ENCODE measurements at places on chromosomes 6 and 20.
A peak's percentile ranks its signal among the peaks of the same experiment; 100 is the strongest.

DNA sequence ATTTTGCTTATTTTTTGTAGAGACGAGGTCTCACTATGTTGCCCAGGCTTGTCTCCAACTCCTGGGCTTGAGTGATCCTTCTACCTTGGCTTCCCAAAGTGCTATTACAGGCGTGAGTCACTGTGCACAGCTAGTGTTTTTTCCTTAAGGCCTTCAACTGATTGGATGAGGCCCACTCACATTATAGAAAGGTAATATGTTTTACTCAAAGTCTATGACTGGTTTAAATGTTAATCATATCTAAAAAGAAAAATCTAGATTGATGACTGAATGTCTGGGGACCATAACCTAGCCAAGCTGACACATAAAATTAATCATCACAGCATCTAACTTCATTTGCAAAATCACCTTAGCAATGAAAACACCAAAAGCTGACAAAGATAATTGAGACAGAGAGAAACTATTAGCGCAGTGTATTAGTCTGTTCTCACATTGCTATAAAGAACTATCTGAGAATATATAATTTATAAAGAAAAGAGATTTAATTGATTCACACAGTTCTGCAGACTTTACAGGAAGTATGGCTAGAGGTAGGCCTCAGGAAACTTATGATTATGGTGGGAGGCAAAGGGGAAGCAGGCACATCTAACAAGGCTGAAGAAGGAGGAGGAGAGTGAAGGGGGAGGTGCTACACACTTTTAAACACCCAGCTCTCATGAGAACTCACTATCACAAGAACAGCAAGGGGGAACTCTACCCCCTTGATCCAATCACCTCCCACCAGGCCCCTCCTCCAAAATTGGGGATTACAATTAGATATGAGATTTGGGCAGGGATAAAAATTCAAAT, 66.8 kb upstream of the ARHGAP18 start:
- no peak for DNase-seq

GRCh38 chr6:146481527-146481926, 62.1 kb upstream of the RAB32 start:
- DNase-seq: no peak

DNA sequence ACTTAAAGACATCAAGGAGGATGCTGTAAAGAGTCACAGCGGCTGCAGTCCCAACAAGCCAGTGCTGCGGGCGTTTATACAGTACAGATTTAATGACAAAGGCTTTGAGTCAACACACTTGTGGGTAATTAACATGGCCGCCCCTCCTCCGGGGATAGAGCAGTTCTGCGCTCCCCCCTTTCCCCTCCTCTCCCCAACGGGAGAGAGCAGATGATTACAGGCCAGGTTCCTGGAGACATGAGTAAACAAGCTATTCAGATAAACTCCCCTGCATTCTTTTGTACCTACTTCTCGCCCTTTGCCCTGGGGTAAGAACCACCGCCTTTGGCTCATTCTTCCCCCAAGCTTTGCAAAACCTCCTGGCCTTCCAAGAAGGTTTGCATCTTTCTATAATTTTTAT, 23.6 kb upstream of the FABP7 start:
- DNase-seq: no peak

DNA sequence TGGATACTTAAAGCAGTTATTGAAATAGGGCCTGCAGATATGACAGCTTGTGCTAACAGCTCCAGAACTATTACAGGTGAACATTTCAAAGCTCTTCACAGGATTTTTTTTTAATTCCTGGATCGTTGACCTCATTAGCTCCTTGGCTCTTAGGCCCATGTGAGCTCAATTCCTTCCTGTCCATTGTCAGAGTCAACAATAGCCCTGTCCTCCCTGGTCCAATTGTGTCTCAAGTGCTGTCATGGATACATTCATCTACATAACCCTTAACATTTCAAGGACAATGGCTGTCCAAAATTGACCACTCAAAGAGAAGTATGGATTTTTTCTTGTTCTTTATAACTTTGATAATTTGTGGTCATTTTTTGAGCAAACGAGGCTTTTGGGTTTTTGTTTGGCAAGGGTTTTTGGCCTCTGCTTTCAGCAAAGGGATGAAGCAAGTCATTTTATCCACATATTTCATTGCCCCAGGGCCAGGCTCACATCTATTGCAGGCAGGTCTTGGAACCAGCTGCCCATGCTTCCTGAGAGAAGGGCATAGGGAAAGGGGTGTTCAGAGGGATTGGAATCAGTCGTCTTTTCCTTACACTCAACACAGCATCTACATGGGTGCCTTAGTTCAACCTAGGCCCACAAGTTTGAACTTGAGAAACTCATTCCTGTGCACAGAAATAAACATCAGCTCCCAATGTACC, 282.1 kb downstream of the TPBG start:
- DNase-seq: no peak

- no peak for DNase-seq
Observed at GRCh38 chr20:63826753-63827152, 4.3 kb downstream of the ZBTB46 start.

DNA sequence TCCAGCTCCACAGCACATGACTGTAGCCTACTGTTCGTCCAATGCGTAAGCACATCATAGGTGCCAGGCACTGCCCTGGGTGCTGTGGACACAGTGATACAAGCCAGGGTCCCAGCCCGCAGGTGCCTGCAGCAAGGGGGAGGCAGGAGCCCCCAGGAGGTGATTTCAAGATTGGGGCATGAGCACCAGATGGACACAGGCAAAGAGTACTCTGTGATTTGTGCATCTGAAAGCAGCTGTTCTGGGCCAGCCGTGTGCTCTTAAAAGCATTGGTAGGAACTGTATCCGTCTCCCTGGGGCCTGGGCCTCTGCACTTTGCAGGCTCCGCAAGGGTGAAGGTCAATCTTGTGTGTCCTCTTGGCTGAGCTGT, 149.8 kb downstream of the SYCP2 start:
- DNase-seq: peak; percentile 25

GRCh38 chr6:69816026-69816425, 19.2 kb upstream of the LMBRD1 start:
- no peak for DNase-seq

GRCh38 chr6:27358786-27359185, 29.8 kb upstream of the ZNF391 start:
- no peak for DNase-seq

- DNase-seq: no peak
Observed at GRCh38 chr6:155418017-155418761, 37.5 kb downstream of the NOX3 start.

GRCh38 chr20:48153523-48153922, 368.2 kb upstream of the SULF2 start:
- peak; percentile 80 for DNase-seq

GRCh38 chr6:138518054-138518453, 18.8 kb upstream of the NHSL1 start:
- DNase-seq: no peak

DNA sequence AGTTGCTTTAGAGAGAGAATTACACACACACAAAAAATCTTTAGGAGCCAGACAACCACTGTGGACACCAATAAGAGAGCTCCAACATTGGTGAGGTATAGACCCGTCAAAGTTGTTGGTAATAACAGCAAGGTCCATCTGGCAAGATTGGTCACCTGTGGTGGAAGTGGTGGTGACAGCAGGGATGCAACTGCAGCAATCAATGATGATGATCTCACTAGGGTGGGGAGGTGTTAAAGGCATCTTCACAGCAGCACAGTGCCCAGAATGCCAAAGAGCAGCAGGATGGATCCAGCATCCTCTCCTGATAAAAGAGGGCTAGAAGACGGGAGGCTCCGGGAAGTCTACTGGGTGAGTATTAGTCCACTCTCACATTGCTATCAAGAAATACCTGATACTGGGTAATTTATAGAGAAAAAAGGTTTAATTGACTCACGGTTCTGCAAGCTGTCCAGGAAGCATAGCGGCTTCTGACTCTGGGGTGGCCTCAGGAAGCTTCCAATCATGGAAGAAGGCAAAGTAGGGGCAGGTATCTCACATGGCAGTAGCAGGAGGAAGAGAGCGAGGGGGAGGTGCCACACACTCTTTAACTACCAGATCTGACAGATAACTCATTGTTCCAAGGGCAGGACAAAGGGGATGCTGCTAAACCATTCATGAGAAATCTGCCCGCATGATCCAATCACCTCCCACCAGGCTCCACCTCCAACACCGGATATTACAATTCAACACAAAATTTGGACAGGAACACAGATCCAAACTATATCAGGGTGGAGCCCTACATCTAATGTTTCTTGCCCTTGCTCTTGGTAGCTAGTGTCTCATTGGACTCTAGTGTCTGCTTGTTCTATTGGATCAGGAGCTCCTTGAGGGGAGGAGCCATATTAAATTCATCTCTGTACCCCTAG, 48.9 kb downstream of the KLHL31 start:
- no peak for DNase-seq

DNA sequence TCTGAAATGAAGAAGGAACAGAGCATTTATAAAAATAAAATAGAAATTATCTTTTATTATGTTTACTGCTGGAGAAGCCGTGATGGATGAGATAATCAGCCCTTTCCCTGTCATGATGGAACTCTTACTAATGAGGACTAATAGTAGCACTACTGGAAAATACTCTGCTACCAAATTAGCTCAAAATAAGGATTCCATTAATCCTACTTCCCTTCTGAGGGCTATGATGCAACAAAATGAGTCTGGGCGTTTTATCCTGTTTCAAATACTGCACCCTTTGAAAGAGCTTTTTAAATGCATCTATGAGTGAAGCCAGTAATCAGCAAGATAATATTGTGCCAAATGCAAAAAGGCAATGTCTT, 59.3 kb upstream of the CARMIL1 start:
- no peak for DNase-seq

- DNase-seq: no peak
Observed at GRCh38 chr6:18400831-18401446, 13.8 kb downstream of the RNF144B start.

DNA sequence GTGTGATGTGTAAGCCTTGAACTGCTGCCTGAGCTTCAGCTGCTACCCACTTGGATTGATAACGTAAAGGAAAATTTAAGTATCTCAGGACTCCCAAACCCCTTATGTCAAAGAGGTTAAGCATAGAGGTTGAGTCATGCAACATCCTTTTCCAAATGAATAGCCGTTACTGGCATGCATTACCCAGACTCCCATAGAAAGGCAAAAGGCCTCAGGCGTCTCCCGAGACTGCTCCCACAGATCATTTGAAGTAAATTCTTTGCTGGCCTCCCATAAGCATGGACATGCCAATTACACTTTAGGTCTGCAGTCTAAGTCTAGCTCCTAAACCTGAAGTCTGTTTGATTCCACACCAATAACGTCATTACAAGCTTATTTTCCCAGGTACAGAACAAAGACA, 14.7 kb downstream of the IPCEF1 start:
- no peak for DNase-seq

- no peak for DNase-seq
Observed at GRCh38 chr6:110687326-110687725, 127.9 kb downstream of the CDK19 start.

DNA sequence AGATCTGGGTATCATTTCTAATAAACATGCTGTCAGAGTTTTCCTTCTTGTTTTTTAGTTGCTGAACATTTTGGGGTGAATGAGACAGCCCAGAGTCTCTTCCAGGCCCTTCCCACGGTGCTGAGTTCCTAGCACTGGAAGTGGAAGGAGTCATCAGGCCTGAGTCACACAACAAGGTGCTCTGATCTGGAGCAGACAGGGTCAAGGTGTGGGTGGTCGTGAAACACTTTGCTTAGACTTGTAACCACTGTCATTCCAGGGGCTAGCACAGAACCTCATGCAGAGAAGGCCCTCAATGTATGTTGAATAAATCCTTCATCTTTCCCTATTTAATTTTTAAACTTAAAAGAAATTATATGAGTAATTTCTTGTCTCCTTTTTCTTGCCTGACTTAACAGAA, 60.6 kb downstream of the TXLNB start:
- no peak for DNase-seq

GRCh38 chr6:149723771-149724417, 6.0 kb upstream of the LATS1 start:
- peak; percentile 69 for DNase-seq

DNA sequence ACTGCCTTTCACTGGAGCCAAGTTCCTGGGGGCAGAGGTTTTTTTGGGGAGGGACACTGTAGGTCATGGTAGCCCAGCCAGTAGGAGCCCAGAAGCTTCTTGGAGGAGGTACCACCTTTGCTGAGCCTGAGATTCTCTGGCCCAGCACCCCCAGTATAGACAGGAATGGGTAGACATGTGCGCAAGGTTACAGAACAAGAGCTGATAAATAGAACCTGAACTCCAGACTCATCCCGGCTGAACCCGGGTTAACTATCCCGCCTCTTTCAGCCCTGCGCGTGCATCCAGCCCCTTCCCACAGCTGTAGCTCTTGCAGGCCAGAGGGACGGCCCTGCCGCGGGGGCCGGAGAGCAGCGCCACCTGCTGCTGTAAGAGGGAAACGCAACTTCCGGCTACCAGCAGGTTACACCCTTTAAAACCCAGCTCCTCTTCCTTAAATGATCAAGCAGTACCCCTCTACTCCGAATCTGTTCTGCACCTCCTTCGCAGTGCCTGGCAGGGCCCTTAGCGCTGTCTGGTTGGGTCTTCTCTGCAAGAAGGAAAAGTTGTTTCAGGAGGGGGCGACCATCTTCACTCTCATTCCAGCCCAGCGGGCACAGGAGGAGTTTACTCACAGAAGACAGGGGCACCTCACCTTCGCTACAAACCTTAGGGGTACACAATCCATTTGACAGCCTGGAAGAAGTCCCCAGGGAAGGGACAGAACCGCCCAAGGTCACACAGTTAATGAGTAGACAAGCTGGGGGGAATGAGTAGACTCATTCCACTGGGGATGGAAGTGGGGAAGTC, 7.5 kb downstream of the SRXN1 start:
- DNase-seq: peak; percentile 64

GRCh38 chr6:41575598-41575997, 29.4 kb downstream of the FOXP4 start:
- DNase-seq: no peak

DNA sequence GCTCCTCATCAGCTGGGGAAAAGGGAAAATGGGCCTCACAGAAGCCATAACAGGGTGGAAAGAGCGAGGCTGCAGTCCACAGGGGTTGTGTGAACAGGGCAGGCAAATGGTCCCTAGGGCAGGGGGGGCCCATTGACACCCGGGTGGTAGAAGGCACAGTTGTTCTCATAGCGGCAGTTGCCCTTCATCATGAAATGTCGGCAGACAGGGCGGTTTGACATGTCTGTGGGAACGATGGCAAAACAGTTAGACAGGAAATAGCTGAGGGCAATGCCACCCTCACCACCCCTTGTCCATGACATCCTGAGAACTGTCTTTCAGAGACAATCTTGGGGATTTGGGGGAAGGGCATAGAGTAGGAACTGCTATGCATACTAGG, 15.6 kb downstream of the PPP1R10 start:
- no peak for DNase-seq

DNA sequence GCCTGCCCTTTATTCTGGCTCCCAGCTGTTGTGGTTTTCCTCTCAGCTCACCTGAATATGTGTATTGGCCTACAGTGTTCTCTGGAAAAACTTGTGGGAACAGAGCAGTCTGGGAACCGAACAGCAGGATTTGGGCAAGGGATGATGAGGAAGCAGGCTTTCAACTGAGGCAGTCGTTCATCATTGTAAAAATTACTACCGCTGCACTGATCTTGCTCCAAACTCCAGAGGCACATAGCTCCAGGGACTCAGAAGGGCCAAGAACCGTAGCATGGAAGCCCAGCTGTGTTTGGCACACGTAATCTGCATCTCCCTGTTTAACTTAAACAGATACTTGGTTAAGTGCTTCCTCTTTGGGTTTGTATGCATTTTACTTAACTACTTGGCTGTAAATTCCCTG, 48.3 kb upstream of the EEF1A1 start:
- no peak for DNase-seq

All from NCI-H524 (cell line).